Ovary (tissue), 10 donors: ENCODE measurements at places on chromosomes 16 and 17. TPM values are rescaled to one million over a fixed set of nuclear protein-coding genes. Genes with fewer than 3 reads are reported as not detected.

The SNX11 gene
- total RNA-seq, result 17.7 TPM

GRCh38 chr17:65297916-65298315 lies 160.7 kb downstream of the RGS9 start:
- no peak overlapping the region for H3K4me3 ChIP-seq

The TP53TG3F gene
- total RNA-seq, result not detected

The HYDIN gene
- 10.5 TPM for total RNA-seq

The HAP1 gene
- total RNA-seq, result 0.12 TPM

GRCh38 chr17:64091116-64091515 lies 38.8 kb downstream of the ERN1 start:
- H3K27ac ChIP-seq, result no peak overlapping the region
- no peaks in the 10 kb centered on the region for H3K27me3 ChIP-seq
- H3K36me3 ChIP-seq, result no peaks in the 10 kb centered on the region
- H3K4me1 ChIP-seq, result no peaks in the 10 kb centered on the region
- DNase-seq, result no peak
- H3K4me3 ChIP-seq, result no peak overlapping the region

The SLC9A5 gene
- 0.80 TPM for total RNA-seq

GRCh38 chr17:80951121-80952090 lies 40.2 kb upstream of the CHMP6 start:
- peak; percentile 16 for DNase-seq
- no peaks in the 10 kb centered on the region for H3K27me3 ChIP-seq

DNA sequence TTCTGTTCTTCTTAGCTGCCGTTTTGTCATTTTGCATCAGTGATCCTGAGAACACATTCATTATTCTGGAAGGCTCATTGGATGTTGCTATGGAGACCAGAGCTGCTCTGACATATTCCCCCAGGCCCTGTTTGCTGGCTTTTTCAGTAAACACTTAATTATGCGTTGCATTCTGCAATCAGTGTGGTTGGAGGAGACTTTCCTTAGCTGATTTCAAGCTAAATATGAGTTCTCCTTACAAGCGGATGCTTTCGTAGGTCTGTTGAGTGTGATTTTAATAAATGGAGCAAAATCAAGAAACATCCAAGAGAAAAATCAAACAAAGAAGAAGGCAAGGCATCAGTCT lies 38.2 kb upstream of the NUDT7 start:
- no peak overlapping the region for H3K27ac ChIP-seq
- DNase-seq, result no peak

The PLCD3 gene
- 39.1 TPM for total RNA-seq

The SNAI3 gene
- total RNA-seq, result not detected

- H3K36me3 ChIP-seq, result no peaks in the 10 kb centered on the region
- no peak overlapping the region for H3K27ac ChIP-seq
- H3K27me3 ChIP-seq, result no peaks in the 10 kb centered on the region
- H3K4me3 ChIP-seq, result no peak overlapping the region
- DNase-seq, result no peak
- H3K4me1 ChIP-seq, result no peaks in the 10 kb centered on the region
These were observed 11.8 kb upstream of the GAS7 start for GRCh38 chr17:10210151-10210574.

- no peaks in the 10 kb centered on the region for H3K27me3 ChIP-seq
- H3K4me3 ChIP-seq, result no peak overlapping the region
- DNase-seq, result no peak
- H3K36me3 ChIP-seq, result no peaks in the 10 kb centered on the region
These were observed 23.1 kb upstream of the TRIM37 start for GRCh38 chr17:59129814-59130213.

DNA sequence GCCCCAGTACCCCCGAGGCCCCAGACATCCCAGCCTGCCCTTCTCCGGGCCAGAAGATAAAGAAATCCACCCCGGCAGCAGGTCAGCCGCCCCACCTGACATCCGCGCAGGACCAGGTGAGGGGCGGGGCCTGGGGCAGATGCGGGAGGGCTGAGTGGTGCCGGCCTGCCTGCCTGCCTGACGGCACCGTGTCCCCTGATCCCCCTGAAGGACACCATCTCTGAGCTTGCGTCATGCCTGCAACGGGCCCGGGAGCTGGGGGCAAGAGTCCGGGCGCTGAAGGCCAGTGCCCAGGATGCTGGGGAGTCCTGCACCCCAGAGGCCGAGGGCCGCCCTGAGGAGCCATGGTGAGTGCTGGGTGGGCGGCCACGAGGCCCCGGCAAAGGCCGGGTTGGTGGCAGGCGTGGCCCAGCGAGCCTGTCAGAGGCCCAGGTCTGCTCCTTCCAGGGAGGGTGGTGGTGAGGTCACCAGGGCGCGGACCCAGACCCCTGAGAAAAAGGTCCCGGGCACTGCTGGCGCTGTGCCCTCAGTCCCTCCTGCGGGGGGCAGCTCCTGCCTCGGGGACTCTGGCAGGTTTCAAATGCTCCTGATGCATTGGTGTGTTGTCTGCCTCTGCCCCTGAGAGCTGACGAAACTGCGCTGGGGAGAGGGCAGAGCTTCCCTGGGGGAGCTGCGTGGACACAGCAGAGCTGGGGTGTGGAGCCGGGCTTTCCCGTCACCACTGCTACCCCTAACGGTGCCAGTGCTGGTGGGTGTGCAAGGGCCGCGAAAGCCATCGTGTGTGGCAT lies 1.2 kb downstream of the CDT1 start:
- H3K27me3 ChIP-seq, result no peaks in the 10 kb centered on the region
- no peaks in the 10 kb centered on the region for H3K36me3 ChIP-seq
- DNase-seq, result no peak

The ARL17A gene
- total RNA-seq, result 9.3 TPM

GRCh38 chr16:82456683-82457082 lies 170.1 kb upstream of the CDH13 start:
- no peak overlapping the region for H3K27ac ChIP-seq
- no peaks in the 10 kb centered on the region for H3K36me3 ChIP-seq
- no peaks in the 10 kb centered on the region for H3K27me3 ChIP-seq
- H3K4me3 ChIP-seq, result no peak overlapping the region
- no peak for DNase-seq

- no peak for DNase-seq
- peaks cover 5% of the 10 kb centered on the region for H3K4me1 ChIP-seq
- H3K4me3 ChIP-seq, result no peak overlapping the region
These were observed 74.6 kb downstream of the ITFG1 start for GRCh38 chr16:47386201-47386718.

DNA sequence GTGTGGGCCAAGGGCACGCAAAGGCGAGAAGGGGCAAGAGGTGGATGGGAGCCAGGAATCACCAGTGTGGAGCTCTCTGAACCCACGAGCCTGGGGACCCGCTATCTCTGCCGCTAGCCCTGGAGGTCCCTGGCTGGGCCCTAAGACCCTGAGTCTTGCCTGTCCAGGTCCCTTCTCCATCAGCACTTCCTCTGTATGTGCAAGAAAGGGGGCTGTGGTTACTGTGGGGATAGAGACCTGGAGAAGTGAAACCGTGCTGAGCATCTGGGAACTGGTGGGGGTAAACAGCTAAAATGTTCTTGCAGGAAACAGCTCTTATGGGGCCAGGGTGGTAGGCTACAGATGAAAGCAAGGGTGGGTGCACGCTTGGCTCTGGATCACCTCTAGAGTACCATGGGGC lies 3.1 kb downstream of the SPNS3 start:
- H3K4me3 ChIP-seq, result no peak overlapping the region
- DNase-seq, result no peak
- H3K36me3 ChIP-seq, result no peaks in the 10 kb centered on the region
- peaks cover 3% of the 10 kb centered on the region for H3K4me1 ChIP-seq
- no peaks in the 10 kb centered on the region for H3K27me3 ChIP-seq
- no peak overlapping the region for H3K27ac ChIP-seq

GRCh38 chr16:57761301-57761700 lies 25.7 kb downstream of the KATNB1 start:
- no peak overlapping the region for H3K4me3 ChIP-seq
- no peaks in the 10 kb centered on the region for H3K27me3 ChIP-seq
- H3K4me1 ChIP-seq, result no peaks in the 10 kb centered on the region
- no peaks in the 10 kb centered on the region for H3K36me3 ChIP-seq
- DNase-seq, result no peak
- no peak overlapping the region for H3K27ac ChIP-seq

- H3K27me3 ChIP-seq, result no peaks in the 10 kb centered on the region
- H3K27ac ChIP-seq, result no peak overlapping the region
- DNase-seq, result peak; percentile 10
- H3K36me3 ChIP-seq, result no peaks in the 10 kb centered on the region
- peaks cover 9% of the 10 kb centered on the region for H3K4me1 ChIP-seq
These were observed 12.3 kb upstream of the LGALS3BP start for GRCh38 chr17:78991906-78992532.

DNA sequence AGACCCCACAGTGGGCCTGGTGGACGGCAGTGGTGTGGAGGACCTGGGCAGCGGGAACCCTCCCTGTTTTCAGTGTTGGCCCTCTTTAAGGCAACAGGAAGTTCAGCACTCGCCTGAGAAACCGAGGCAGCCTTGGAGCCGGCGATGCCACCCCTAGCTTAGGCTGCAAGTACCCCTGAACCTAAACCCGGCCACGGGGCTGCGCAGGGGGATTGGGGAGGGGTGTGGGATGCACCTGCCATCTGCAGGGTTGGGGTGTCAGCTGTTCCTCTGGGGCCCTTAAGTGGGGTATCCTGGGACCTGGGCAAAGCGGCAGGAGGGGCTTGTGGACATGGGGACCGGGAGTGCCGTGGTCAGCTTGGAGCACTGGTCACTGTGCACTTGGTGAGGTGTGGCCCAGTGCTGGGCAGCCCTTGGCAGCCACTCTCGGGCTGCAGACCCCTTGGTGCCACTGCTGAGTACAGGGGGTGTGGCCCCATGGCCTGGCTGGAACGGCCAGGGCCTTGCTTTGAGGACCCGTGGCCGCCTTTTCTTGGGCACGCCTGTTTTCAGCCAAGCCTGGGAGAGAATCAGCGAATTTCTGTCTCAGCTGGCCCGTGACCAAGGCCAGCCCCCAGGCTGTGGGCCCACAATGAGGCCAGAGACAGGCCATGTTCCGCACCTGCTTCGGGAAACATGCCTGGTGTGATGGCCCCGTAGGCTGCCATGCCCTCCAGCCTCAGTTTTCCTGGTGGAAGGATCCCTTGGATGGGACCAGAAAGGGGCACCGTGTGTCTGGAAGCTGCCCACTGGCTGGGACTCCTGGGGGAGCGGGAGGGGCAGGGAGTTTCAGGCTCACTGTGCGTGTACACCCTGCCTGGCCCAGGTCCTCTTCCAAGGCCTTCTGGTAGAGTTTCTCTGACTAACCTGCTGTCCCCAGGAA lies 4.1 kb upstream of the SLC25A10 start:
- DNase-seq, result no peak
- no peak overlapping the region for H3K4me3 ChIP-seq
- H3K27me3 ChIP-seq, result no peaks in the 10 kb centered on the region
- peaks cover 14% of the 10 kb centered on the region for H3K4me1 ChIP-seq

DNA sequence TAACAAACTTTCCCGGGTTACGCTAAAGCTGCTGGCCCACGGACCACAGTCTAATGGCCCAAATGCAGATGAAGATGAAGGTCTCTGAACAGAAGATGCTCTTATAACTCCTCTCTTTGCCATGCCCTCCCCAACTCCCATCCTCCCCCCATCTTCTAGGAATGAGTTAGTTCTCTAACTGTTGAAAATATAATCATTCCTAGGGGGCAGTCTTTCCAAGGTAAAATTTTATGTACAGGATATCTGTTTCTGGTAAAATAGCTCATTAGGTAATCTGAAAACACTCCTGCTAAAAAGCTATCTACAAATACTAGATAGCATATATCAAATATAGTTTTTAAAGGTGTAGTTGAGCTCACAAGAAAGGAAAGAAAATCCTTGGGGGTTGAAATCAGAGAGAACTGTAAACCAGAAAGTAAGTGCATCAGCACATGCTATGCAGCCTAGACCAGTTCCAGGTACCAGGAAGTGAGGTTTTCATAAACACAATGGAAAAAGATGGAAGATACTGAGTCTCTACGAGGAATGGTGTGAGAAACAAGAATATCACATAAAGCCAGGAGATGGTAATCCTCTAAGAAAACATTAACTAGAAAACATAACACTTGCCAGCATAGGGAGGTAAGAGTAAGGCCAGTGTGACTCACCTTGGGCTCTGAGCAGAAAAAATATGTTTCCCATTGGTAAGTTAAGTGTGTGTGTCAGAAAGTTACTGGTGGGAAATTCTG lies 38.1 kb downstream of the CMC2 start:
- no peaks in the 10 kb centered on the region for H3K4me1 ChIP-seq
- H3K36me3 ChIP-seq, result no peaks in the 10 kb centered on the region
- no peak overlapping the region for H3K4me3 ChIP-seq
- no peak for DNase-seq

DNA sequence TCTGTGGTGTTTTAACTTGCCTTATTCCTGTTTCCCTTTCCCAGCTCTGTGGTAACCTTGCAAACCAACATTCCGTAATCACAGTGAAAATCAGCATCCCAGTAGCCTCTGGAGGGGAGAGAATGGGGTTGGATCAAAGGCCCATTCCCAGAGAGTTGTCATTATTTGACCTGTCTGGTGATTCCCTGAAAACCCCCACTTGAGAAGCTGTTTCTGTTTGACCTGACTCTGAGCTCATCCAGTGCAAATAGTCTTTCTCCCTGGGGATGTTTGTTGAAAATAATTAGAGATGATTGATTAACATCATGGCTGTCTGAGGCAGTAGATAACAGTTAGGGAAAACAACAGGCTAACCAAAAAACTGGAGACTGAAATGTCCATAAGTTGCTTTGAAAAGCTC lies 3.0 kb downstream of the CACNG1 start:
- no peak overlapping the region for H3K4me3 ChIP-seq
- no peak for DNase-seq
- no peak overlapping the region for H3K27ac ChIP-seq
- H3K4me1 ChIP-seq, result no peaks in the 10 kb centered on the region
- H3K36me3 ChIP-seq, result no peaks in the 10 kb centered on the region

The CNGB1 gene
- total RNA-seq, result not detected

DNA sequence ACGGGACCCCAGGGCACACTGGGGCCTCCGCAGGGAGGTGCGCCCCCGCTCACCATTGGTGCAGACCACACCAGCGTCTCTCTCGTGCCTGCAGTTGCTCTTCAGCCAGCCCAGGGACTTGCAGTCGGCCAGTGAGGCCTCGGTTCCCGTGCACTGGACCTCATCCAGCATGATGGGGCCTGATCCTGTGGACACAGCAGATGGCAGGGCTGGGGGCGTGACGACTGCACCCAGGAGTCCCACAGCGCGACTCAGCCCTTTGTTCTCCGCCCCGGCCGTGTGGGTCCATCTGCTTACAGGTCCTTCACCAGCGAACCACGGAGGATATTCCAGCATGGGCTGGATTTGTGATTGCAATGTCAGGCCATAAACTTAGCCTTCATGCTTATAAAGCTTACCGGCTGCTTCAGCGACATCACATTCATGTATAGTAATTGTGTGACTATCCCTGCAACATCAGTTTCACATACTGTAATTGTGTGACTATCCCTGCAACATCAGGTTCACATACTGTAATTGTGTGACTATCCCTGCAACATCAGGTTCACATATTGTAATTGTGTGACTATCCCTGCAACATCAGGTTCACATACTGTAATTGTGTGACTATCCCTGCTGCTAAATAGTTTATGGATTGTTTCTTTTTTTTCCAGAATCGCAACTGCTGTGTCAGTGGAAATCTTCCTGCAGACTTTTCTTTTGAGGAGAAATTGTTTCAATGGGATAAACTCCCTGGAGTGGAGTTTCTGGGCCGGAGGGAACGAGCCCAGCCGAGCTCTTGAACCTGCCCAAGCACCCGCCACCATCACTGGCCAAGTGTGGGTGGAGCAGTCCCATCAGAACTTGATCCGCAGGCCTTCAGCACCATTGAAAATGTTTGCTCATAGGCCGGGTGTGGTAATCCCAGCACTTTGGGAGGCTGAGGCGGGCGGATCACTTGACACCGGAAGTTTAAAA lies 4.8 kb downstream of the LGALS3BP start:
- DNase-seq, result peak; percentile 80
- H3K27ac ChIP-seq, result peak overlapping the region; percentile 69
- no peak overlapping the region for H3K4me3 ChIP-seq
- peaks cover 27% of the 10 kb centered on the region for H3K4me1 ChIP-seq

The FBXO39 gene
- 0.72 TPM for total RNA-seq
